ENCODE measurements at places on chromosomes 16 and 17.

- DNase-seq, result no peak
Observed at GRCh38 chr16:50719401-50720337, 22.2 kb upstream of the CYLD start.

DNA sequence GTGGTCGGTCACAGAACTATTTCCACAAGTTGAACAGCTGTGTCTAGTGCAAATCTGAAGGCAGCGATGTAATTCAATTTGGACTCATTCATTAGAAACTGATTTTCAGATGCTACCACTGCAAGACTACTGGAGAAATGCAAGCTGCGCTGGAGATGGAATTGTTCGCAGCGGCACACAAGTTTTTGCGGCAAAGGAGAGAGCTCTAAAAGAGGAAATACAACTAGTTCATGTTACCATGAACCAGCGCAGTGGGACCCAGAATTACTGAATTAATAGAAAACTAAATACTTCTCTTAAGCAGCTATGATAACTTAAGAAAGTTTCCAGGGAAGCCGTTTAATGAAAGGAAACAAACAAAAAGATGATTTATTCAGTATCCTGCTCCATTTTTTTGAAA is 1.9 kb downstream of the CREBBP start:
- no peak for DNase-seq

DNA sequence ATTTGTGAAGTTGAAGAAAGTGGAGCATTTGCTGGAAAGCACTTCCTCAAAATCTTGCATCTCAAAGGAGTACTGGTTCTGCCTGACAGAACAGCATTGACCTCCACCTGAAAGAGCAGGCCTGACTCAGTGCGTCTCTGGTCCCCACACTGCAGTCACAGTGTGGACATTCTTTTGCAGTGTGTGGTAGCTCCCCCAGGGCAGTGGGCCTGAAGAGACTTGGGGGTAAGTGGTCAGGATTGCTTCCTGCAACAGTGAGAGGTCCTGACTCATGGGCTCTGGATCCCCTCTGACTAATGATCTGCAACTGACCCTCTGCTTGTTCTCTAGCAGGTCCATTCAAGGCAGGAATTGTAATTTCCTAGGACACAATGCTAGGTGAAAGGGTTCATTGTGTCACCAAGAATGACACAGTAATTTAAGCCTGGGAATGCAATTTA is 204.9 kb upstream of the KCNJ16 start:
- DNase-seq, result no peak

GRCh38 chr16:54632322-54633220 is 298.1 kb upstream of the IRX5 start:
- DNase-seq, result no peak

GRCh38 chr16:27492588-27492979 is 57.1 kb downstream of the GTF3C1 start:
- DNase-seq, result no peak

DNA sequence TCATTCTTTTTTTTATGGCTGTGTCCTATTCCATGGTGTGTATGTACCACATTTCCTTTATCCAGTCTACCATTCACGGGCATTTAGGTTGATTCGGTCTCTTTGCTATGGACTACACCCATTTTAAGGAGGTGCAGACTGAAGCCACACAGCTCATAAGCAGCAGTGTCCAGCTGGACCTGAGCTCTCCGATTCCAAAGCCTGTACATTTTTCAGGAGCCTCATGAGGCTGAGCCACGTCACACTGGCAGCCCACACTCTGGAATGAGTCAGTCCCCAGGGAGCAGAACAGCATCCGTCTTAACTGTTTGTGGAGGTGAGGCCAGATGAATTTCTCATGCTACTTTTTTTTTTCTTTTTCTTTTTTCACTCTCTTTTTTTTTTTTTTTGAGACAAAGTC is 116.1 kb downstream of the C16orf95 start:
- peak; percentile 87 for DNase-seq

- no peak for DNase-seq
Observed at GRCh38 chr17:5365831-5366230, 53.6 kb downstream of the NUP88 start.

GRCh38 chr17:29615492-29616299 is 7.0 kb downstream of the CORO6 start:
- DNase-seq, result peak; percentile 58

DNA sequence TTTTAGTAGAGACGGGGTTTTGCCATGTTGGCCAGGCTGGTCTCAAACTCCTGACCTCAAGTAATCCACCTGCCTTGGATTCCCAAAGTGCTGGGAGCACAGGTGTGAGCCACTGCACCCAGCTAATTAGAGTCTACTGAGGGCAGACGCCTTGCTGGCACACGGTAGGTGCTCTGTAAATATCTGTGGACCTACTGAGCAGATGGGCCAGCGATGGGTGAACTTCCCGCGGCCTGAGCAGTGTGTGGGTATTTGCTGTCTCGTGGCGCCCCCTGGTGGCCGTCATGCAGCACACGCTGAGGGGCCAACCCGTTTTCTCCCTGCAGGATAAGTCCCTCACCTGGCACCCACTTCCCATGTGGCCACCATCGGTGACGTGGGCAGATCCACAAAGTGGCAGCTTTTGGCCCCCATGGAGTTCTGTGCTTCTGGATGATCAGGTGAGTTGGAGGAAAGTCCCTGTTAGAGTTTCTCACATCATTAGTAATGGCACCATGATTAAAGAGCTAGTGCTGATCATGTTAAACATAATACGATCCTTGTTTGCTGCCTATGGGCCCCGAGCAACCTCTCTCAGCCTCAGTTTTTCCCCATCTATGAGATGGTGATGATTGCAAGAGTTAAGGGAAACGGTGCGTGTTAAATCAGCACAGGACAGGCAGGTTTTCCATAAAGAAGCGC is 40.7 kb downstream of the ZDHHC7 start:
- peak; percentile 56 for DNase-seq

GRCh38 chr16:68873635-68874471 is 30.5 kb downstream of the TANGO6 start:
- DNase-seq, result no peak

GRCh38 chr17:14337596-14338079 is 36.8 kb downstream of the HS3ST3B1 start:
- DNase-seq, result no peak

DNA sequence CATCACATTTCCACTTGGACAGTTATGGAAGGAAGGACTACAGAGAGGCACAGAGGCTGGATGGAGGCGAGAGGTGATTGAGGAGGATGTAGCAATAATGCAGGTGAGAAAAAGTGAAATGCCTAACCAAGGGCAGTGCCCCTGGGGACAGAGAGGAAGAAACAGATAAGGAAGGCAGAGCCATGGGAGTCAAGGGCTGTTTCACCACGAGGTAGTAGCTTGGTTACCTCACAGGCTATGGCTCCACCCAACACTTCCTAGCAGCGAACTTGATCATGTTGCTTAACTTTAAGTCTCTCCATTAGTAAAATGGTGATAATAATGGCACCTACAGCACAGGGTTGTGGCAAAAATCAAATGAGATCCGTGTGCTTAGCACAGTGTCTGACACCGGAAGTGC is 83.9 kb downstream of the YPEL2 start:
- no peak for DNase-seq

DNA sequence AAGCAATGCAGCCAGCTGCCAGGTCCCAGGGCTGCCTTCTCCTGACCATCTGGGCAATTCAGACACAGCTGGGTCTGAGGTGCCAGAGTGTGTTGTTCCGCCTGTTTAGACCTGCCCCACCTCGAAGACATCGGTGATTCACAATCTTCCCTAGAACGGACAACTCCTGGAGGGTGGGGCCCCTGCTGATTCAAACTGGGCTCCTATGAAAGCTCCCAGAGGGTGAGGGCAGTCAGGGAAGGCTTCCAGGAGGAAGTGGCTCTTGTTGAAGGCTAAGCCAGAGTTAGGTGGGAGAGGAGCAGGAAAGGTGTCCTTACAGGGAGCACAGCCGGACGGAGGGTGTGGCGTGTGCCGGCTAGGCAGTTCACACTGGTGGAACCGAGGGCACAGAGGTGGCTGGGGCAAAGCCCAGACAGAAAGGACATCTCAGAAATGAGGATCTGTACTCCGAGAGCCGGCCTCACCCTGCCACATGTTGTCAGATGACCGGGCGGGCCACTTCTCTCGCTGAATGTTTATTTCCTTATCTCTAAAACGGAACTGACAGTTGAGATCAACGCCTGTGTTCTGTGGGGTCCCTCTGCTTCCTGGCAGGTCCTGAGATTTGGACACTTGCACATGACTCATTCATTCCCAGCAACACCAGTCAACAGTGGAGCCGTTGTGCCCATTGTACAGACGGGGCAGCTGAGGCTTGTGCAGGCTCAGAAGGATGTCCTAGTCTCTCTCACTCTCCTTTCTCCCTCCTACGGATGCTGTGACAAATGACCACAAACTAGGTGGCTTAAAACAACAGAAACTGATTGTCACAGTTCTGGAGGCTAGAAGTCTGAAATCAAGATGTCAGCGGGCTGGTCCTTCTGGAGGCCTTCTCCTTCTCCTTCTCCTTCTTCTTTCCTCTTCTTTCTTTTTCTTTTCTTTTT is 26.9 kb upstream of the LITAF start:
- DNase-seq, result no peak

DNA sequence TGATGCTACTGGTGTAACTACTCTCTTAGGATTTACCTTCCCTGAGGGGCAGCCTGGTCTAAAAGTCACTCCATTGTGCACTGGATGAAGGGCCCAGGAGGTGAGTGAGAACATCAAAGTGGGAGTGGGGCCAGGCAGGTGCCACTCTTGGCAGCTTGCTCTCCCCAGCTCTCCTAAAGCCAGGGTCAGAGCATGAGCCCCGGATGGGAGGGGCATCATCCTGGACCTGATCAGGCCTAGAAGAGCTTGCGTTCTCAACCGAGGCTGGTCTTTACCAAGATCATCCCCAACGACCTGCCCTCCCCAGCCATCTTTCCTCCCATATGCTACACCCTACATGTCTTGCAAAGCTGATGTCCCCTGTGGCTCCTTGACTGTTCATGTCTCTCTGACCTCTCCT is 87.1 kb downstream of the AIPL1 start:
- no peak for DNase-seq

DNA sequence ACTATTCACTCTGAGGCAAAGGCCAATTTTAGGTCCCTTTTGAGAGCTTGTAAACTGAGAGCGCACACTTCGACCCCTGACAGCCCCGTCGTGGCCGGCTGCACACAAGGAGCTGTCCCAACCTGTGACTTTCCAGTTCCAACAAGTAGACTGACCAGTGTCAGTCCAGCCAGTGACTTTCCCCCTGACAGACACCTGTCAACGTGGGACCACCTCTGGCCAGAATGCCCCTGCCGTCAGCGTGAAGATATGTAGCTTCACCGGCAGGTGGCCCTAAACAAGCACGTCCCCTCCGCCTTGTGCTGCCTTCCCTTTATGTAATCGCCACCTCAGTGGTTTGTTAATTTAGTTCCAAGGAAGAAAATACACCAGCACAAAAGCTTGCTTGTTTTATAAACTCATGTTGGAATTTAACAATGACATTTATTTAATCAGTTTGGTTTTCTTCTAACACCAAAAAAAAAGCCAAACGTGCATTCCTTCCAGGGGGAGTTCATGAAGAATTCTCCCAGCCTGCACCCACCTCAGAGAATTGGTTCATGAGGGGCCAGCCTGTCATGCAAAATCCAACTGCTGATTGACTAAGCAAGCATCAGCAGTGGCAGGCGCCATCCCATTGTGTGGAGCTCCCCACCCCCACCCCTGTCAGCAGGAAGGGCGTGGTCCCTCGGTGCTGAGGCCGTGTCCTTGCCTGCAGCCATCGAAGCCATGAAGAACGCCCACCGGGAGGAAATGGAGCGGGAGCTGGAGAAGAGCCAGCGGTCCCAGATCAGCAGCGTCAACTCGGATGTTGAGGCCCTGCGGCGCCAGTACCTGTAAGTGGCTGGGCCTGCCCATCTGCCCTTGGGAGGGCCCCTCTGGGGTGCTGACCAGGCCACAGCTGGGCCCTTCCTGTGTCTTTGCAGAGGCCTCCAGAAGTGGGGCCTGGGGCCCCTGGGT is 33.9 kb downstream of the PLD6 start:
- DNase-seq, result no peak

GRCh38 chr17:74812109-74813009 is 36.2 kb upstream of the NAT9 start:
- no peak for DNase-seq

GRCh38 chr17:77831474-77832179 is 126.9 kb upstream of the TNRC6C start:
- DNase-seq, result no peak

GRCh38 chr16:82699711-82700495 is 73.1 kb downstream of the CDH13 start:
- DNase-seq, result peak; percentile 95
